ENCODE measurements at places on chromosomes 12 and 14. TPM values are rescaled to one million over a fixed set of nuclear protein-coding genes. Genes with fewer than 3 reads are reported as not detected.

GRCh38 chr12:52791271-52792184 lies 4.4 kb downstream of the KRT3 start:
- H3K4me1 ChIP-seq, result peaks cover 7% of the 10 kb centered on the region
- no peak for DNase-seq
- H3K27me3 ChIP-seq, result peaks cover 37% of the 10 kb centered on the region
- H3K27ac ChIP-seq, result no peak overlapping the region
- no peak overlapping the region for H3K4me3 ChIP-seq

DNA sequence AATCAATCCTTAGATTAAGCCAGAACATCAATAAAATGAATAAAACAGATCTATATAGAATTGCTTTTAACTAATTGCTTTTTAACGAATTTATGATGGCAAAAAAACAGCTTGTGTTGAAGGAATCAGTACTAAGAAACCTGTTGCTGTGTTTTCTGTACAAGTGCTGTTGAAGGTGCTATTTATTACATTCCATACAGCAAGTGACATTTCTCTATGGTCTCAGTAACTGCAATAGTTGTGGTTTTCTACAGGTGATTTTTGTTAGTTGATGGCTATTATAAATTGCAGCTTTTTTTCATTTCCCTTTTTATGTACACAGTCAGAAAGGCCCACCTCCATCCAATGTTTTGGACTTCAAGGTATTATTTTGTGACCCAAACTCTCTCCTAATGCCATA lies 56.6 kb downstream of the SLC2A13 start:
- no peak overlapping the region for H3K4me3 ChIP-seq
- H3K36me3 ChIP-seq, result no peaks in the 10 kb centered on the region
- H3K4me1 ChIP-seq, result no peaks in the 10 kb centered on the region
- no peak overlapping the region for H3K27ac ChIP-seq
- H3K27me3 ChIP-seq, result no peaks in the 10 kb centered on the region

- H3K27me3 ChIP-seq, result no peaks in the 10 kb centered on the region
- DNase-seq, result no peak
- H3K4me3 ChIP-seq, result no peak overlapping the region
These were observed 49.3 kb upstream of the DIO2 start for GRCh38 chr14:80260645-80261044.

DNA sequence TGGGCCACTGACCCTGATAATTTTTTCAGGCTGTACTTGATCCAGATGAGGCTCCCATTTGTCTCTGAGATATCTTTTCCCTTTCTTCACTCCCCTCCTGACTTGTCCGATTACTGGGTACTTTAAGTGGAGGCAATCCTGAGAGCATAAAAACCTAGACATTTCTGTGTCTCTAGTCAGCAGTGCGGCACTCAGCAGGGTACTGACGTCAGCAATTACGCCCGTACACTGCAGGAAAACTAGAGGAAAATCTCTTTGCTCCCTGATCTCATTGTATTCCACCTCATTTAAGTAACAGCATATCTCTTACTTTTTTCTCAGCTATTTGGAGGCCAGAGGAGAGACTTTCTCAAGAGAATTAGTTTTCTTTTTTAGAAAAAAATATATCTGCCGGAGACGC lies 315.5 kb upstream of the OR4E1 start:
- peaks cover 31% of the 10 kb centered on the region for H3K4me1 ChIP-seq
- DNase-seq, result no peak
- peaks cover 4% of the 10 kb centered on the region for H3K27me3 ChIP-seq
- peak overlapping the region; percentile 67 for H3K27ac ChIP-seq
- H3K4me3 ChIP-seq, result peak overlapping the region; percentile 42

- no peak overlapping the region for H3K27ac ChIP-seq
- no peaks in the 10 kb centered on the region for H3K4me1 ChIP-seq
- no peaks in the 10 kb centered on the region for H3K27me3 ChIP-seq
- no peaks in the 10 kb centered on the region for H3K36me3 ChIP-seq
- DNase-seq, result no peak
- no peak overlapping the region for H3K4me3 ChIP-seq
These were observed 257.8 kb upstream of the GARIN6 start for GRCh38 chr12:99389751-99390150.

RFLNA gene
- not detected for total RNA-seq

GRCh38 chr14:102863381-102863780 lies 59.1 kb upstream of the AMN start:
- no peaks in the 10 kb centered on the region for H3K27me3 ChIP-seq
- peaks cover 6% of the 10 kb centered on the region for H3K4me1 ChIP-seq
- no peak for DNase-seq
- no peak overlapping the region for H3K27ac ChIP-seq
- H3K36me3 ChIP-seq, result peaks cover 61% of the 10 kb centered on the region
- no peak overlapping the region for H3K4me3 ChIP-seq

DNA sequence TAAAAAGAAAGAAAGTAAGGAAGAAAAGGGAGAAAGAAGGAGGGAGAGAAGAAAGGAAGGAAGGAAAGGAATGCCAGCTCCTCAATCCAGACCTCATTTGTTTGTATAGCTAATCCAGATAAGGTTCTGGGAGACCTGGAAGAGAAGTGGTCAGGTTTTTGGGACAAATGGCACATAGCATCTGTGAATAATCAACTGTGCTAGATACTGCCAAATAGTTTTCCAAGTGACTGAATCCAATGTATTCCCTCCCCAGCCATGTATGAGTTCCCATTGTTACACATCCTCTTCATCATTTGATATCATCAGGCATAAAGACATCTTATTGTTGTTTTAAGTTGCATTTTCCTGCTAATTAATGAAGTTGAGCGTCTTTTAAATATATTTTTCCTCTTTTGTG lies 18.6 kb upstream of the PTGR2 start:
- H3K4me1 ChIP-seq, result peaks cover 21% of the 10 kb centered on the region
- H3K27me3 ChIP-seq, result no peaks in the 10 kb centered on the region
- no peak overlapping the region for H3K4me3 ChIP-seq
- no peak for DNase-seq
- no peaks in the 10 kb centered on the region for H3K36me3 ChIP-seq
- no peak overlapping the region for H3K27ac ChIP-seq

DNA sequence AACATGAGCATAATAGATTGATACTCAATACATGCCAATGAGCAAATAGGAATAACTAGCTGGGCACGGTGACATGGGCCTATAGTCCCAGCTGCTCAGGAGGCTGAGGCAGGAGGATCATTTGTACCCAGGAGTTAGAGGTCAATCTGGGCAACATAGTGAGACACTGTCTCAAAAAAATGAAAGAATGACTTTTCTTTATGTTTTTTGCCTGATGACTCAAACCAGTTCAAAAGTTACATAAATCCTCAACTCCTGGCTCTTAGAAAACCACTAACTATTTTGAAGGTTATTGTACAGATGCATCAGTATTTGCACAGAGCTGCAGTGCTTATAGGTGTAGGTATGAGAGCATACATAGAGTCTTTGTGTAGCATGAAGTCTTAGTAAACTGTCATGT lies 219.2 kb upstream of the RGS6 start:
- DNase-seq, result no peak
- peaks cover 40% of the 10 kb centered on the region for H3K36me3 ChIP-seq
- no peak overlapping the region for H3K27ac ChIP-seq
- no peak overlapping the region for H3K4me3 ChIP-seq

TSPAN9 gene
- total RNA-seq, result not detected

MMP17 gene
- total RNA-seq, result not detected

NFE2 gene
- not detected for total RNA-seq

GRCh38 chr12:118704527-118705241 lies 276.7 kb upstream of the SRRM4 start:
- no peaks in the 10 kb centered on the region for H3K36me3 ChIP-seq
- H3K27me3 ChIP-seq, result no peaks in the 10 kb centered on the region
- H3K4me3 ChIP-seq, result no peak overlapping the region

RND1 gene
- 4.2 TPM for total RNA-seq

GRCh38 chr12:14923944-14924343 lies 14.4 kb downstream of the ERP27 start:
- DNase-seq, result no peak
- H3K4me1 ChIP-seq, result peaks cover 20% of the 10 kb centered on the region
- no peak overlapping the region for H3K27ac ChIP-seq
- H3K27me3 ChIP-seq, result no peaks in the 10 kb centered on the region
- H3K4me3 ChIP-seq, result no peak overlapping the region

DNA sequence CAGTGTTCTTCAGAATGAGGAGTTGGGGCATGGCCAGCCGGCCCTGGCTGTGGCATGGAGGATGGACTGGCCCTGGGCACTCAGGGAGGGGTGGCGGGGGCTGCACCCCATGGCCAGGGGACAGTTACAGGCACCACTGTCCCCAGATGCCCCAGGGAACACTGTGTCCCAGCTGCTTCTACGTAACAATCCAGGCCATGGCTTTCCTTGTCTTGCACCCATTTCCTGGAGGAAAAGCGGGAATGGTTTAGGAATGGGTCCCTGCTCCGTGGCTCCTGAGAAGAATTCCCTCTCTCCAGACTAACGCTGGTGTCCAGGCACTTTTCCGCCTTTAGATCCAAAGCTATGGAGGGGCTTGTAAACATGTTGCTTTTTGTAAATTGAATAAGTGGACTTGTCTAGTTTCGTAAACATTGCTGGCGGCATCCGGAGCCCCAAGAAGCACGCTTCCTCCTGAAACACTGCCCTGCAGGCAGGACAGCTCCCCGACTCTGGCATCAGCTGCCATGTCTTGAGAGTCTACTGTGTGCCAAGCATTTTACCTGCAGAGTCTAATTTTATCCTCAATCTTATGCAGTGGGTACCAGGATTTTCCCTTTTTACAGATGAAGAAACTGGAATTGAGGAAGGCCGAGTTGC lies 238.3 kb downstream of the SLC41A2 start:
- peak overlapping the region; percentile 74 for H3K4me3 ChIP-seq
- peaks cover 34% of the 10 kb centered on the region for H3K4me1 ChIP-seq
- no peak for DNase-seq
- H3K36me3 ChIP-seq, result peaks cover 12% of the 10 kb centered on the region

RNF31 gene
- 129 TPM for total RNA-seq

- no peak for DNase-seq
- peaks cover 66% of the 10 kb centered on the region for H3K27me3 ChIP-seq
- no peak overlapping the region for H3K4me3 ChIP-seq
- H3K4me1 ChIP-seq, result no peaks in the 10 kb centered on the region
- no peaks in the 10 kb centered on the region for H3K36me3 ChIP-seq
- H3K27ac ChIP-seq, result no peak overlapping the region
These were observed 48.0 kb upstream of the LHX5 start for GRCh38 chr12:113519464-113520307.

GRCh38 chr12:52581481-52581880 lies 7.8 kb upstream of the KRT74 start:
- peaks cover 8% of the 10 kb centered on the region for H3K27me3 ChIP-seq
- no peak for DNase-seq
- no peaks in the 10 kb centered on the region for H3K36me3 ChIP-seq
- H3K4me3 ChIP-seq, result no peak overlapping the region

GYS2 gene
- total RNA-seq, result not detected

DNA sequence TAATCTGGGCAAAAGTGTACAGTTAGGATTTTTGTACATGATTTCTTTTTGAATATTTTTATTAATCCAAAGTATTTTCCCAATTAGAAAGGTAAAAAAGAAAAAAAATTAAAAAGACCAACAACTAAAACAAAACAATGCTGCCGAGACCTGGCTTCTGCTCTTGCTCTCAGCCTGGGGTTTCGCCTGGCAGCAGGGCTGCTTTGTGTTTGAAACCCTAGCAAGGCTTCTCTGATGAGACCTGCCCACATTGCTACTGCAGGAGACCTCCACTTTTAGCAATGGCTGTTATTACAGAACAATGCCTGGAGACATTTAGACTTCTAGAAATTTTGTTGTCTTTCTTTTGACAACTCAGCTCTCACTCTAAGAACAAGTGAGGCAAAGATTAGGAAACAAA lies 1153.0 kb upstream of the TMEM132C start:
- no peaks in the 10 kb centered on the region for H3K36me3 ChIP-seq
- H3K27me3 ChIP-seq, result peaks cover 22% of the 10 kb centered on the region
- no peak overlapping the region for H3K4me3 ChIP-seq
- DNase-seq, result no peak
- H3K4me1 ChIP-seq, result no peaks in the 10 kb centered on the region
- no peak overlapping the region for H3K27ac ChIP-seq

GRCh38 chr14:85537526-85537925 lies 7.6 kb downstream of the FLRT2 start:
- H3K36me3 ChIP-seq, result peaks cover 4% of the 10 kb centered on the region
- no peak overlapping the region for H3K4me3 ChIP-seq
- no peak for DNase-seq
- H3K4me1 ChIP-seq, result peaks cover 2% of the 10 kb centered on the region
- H3K27me3 ChIP-seq, result peaks cover 28% of the 10 kb centered on the region
- no peak overlapping the region for H3K27ac ChIP-seq

- H3K4me3 ChIP-seq, result no peak overlapping the region
- H3K27me3 ChIP-seq, result no peaks in the 10 kb centered on the region
- peaks cover 10% of the 10 kb centered on the region for H3K36me3 ChIP-seq
- no peak for DNase-seq
These were observed 15.5 kb downstream of the KIF21A start for GRCh38 chr12:39427360-39427808.

GRCh38 chr12:45184147-45184963 lies 31.5 kb upstream of the ANO6 start:
- no peak for DNase-seq
- no peaks in the 10 kb centered on the region for H3K27me3 ChIP-seq
- H3K36me3 ChIP-seq, result peaks cover 3% of the 10 kb centered on the region
- H3K27ac ChIP-seq, result no peak overlapping the region
- H3K4me1 ChIP-seq, result no peaks in the 10 kb centered on the region

All from activated CD8-positive, alpha-beta memory T cell treated with anti-CD3 and anti-CD28 coated beads, Interleukin-2, amount 10 ng/mL, durations not matched to agents 7 days and 5 days (primary cell).